Stimulated activated CD8-positive, alpha-beta memory T cell treated with anti-CD3 and anti-CD28 coated beads, Interleukin-15, amount 100 ng/mL, for 24 hours (primary cell): ENCODE measurements at places on chromosomes 6 and 20.

DNA sequence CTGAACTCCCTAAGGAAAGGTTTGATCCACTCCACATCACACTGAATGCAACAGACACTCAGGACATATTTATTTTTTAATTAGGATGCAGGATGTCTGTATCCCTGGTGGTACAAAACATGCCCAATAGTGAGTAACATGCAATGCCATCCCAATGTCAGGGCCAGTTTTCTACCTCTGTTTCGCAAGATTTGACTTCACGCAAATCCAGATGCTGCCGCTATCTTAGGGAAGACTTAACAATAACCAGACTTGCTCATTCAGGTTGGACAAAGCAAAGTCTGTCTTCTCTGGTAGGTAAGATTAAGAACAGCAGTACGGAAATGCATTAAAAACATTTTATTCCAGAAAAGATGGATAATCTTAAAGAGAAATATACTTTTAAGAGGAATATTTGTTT is 103.1 kb downstream of the TASP1 start:
- no peak for DNase-seq

DNA sequence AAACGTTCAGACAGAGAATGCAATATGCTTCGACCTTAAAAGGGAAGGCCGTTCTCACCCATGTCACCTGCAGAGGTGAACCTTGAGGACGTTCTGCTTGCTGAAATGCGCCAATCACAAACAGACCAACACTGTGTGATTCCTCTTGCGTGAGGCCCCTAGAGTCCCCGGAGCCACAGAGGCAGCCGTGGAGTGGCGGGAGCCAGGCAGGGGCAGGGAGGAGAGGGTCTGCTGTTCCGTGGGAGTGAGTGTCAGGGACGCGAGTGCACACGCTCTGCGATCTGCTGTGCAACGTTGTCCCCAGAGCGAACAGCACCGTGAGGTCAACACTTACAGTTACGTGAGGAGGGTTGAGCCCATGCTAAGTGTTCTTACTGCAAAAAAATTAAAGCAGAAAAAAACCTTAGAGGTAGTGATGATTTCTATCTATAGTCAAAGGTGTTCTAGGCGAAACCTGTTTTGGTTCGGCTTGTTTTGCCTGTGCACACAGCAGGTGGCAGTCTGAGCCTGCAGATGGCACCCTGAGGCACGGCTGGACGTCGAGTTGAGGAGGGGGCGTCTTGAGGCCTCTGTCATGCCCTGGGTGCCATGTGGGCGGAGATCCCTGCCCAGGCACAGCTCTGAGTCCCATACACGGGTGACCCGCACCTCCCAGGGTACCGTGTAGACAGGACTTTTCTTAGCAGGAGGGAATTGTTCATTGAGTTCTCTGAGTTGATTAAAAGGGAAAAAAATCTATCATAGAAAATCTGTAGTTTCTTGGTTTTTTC is 71.7 kb upstream of the FRMD1 start:
- no peak for DNase-seq

GRCh38 chr6:6315660-6316059 is 4.8 kb downstream of the F13A1 start:
- no peak for DNase-seq

DNA sequence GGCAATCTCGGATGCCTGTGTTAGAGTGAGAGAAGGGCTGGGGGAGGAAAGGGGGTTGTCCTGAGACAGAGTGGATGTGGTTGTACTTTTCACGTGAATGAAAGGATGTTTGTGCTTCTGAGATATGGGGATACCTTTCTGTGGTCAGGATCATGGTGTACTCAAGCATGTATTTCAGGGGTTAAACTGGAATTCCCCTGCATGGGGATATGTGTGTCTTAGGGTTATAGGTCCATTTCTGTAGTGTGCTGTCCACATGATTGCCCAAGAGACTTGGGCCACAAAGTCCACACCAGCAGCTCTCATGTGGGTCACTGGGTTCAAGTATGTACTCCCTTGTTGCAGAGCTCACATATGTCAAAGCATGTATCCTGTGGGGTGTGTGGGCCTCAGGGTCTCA is 10.5 kb downstream of the SYNGAP1 start:
- DNase-seq = no peak

GRCh38 chr20:23163562-23163961 is 77.4 kb upstream of the CD93 start:
- DNase-seq = no peak

DNA sequence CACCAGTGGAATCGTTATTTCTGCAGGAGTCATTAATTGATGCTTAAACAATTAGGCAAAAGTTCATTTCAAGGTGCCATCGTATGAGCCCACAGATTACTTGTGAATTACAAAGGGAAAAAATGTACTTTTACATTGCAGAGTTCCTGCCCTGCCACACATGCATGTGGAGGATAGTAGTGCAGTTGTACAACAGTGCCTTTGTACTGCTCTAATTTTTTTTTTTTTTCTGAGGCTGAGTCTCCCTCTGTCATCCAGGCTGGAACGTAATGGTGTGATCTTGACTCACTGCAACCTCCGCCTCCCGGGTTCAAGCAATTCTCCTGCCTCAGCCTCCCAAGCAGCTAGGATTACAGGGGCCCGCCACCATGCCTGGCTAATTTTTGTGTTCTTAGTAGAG is 26.0 kb upstream of the SYNJ2 start:
- DNase-seq = no peak
